ENCODE measurements at places on chromosomes 5 and 9.

DNA sequence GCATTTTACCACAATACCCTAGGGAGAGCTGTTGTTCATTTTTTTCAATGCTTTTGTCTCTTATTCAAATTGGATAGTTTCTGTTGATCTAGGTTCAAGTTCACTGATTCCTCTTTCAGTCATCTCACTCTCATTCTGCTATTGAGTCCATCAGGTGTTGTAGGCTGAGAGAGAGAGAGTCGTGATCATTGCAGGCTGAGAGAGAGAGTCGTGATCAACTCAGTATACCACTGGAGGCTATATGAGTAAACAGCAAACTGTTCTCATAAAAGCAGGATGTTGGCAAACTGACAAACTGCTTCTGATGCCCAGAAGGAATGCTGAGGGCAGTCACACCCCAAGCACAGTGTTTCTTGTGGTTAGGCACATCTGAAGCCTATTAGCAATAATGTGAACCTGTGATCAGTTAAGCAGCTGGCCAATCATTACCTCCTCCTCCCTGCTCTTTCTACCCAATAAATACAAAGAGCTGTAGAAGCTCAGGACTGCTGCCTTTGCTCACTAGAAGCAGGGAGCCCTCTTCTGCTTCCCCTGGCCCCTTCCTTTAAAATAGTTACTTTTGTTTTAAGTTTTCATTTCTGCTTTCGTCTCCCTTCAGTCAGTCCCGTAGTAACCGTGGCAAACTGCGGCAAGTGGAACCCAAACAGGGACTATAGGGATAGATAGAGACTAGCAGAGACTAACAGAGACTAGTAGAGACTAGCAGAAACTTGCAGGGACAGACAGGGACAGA is 476.1 kb upstream of the ACO1 start:
- DNase-seq, result peak; percentile 7

- DNase-seq, result no peak
These were observed 59.9 kb downstream of the TEK start for GRCh38 chr9:27168951-27169350.

DNA sequence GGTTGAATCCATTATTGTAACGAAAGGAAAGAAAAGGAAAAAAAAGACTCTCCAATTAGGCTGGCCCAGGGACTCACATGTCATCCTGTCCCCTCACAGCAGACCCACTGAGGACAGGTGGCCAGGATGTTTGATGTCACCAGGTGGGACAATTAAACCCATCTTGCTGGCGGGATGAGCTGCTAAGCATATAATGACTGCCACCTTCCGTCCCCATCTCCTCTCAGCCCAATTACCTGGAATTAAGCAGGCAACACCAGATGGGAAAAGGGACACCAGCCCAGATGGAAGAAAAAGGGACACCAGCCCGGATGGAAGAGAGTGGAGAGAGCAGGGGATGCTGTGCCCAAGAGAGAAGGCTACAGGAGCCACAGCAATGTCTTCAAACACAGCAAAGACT is 116.6 kb upstream of the SARDH start:
- DNase-seq, result no peak

GRCh38 chr5:158154226-158155005 is 295.5 kb upstream of the CLINT1 start:
- DNase-seq, result peak; percentile 91

- DNase-seq, result peak; percentile 47
These were observed 13.0 kb upstream of the CYFIP2 start for GRCh38 chr5:157252711-157253465.

DNA sequence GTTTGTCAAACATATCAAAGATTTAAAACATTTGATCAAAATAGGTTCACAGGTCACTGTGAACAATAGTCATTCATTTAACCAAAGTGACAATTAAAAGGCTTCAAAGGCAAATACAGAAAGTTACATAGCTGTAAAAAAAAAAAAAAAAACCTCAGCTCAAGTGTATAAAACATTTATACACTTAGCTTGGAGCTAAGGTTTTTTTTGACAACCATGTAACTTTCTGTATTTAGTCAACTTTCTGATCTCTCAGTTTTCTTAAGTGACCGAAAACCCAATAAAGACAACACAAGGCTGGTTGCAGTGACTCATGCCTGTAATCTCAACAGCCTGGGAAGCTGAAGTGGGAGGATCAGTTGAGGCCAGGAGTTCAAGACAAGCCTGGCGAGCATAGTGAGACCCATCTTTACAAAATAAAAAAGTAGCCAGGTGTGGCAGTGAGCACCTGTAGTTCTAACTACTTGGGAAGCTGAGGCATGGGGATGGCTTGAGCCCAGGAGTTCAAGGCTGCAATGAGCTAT is 16.4 kb upstream of the UBTD2 start:
- peak; percentile 45 for DNase-seq

DNA sequence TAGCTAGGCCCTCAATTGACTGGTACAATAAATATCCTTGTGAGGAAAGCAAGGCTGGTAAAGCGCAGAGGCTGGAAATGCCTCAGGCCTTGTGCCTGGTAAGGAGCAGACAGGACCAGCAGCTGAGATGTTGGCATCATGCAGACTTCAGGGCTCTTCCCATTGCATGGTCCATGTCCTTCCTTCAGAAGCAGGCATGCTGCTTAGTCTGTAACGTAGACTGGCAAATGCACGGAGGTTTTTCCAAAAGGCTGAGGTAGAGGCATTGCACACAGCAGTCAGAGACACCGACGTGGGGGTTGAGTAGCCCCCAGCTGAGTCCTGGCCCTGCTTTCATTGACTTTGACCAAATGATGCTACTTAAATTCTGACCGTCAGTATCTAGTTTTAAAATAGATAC is 87.1 kb downstream of the ADRB2 start:
- DNase-seq, result peak; percentile 48

DNA sequence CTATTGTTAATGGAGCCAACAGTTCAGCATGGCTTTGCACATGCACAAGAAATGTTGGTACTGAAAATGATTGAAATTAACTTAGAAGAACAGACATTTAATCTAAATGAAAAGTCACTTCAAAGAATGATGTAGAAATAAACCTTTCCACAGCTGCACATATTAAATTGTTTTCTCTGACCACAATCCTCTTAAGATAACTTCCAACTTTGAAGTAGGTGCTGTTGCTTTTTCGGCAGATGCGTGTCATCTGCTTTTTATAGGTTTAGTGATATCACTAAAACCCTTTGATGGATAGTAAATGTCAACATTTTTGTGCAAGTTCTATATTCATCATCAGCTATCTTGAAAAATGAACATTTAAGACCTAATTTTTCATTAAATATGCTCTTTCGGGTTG is 25.3 kb upstream of the SLC1A3 start:
- DNase-seq, result no peak

DNA sequence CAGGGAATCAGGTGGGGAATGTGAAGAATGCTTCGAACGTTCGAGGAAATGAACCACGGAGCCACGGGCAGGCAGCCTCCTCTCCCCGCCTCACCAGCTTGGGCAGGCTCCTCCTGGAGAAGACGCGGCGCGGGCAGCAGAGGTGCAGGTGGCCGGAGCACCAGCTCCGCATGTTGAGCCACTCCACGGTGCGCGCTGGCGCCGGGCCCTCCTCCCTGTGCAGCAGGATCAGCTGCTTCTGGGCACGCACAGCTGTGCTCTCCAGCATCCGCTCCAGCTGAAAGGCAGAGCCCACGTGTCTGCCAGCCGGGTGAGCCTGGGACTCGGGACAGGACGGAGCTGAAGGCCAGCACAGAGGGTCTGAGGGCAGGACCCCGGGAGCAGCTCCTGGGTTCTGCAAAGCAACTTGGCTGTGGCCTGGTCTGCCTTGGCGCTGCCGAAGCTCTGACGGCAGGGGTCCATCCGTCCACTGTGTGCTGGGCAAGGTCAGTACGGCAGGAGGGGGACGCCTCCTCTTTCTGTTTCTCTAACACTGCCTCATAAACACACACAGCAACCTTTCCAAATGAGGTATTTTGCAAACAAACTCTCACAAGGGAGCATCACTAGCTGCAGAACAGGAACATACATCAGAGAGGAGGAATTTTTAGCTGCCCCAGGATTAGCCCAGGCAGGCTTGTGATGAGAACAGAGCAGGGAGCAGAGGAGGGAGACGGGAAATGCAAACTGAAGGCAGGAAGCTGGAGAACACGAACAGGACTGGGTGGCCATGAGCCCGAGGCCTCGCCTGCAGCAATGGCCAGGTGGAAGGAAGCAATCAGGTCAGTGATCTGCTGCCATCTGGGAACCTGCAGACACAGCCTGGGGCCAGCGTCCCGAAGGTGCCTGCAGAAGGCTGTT is 20.1 kb upstream of the NSMF start:
- DNase-seq, result no peak

- DNase-seq, result no peak
These were observed 11.0 kb downstream of the QSOX2 start for GRCh38 chr9:136234597-136234996.

GRCh38 chr9:125843646-125844045 is 96.5 kb downstream of the PBX3 start:
- DNase-seq, result peak; percentile 32

DNA sequence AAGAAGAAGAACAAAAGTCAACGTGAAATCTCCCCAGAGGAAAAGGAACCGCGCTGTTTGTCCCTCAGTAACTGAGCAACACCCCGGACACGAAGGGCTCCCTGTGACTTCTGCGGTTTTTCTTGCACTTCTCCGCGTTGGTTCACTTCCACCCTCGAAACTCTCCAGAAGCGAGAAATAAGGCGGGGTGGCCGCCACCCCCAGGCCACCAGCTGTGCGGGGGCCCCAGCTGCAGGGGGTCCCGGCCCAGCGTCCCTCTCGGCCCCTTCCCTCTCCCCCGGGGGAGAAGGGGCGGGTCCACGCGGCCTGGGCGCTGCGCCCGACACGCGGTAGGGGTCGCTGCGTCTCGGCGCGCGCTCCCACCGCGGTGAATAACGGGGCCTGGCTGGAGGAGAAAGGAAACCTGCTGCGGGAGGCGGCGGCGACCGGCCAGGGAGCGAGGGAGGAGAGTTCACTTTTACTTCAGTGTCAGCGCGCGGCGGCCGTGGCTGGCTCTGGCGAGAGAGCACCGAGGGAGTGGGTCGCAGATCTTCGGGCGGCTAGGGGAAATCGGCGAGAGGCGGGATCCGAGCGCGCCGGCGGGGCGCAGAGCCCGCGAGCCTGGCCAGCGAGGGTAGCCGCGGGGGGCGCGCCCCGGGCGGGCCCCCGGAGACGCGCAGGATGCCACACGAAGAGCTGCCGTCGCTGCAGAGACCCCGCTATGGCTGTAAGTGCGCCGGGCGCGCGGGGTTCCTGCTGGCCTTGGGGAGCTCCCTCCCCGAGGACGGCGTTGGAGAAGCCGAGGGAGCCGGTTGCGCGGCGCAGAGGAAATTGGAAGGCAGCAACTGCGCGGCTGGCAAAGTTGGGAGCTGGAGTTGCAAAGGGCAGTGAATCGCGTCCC is at the start of gene IQGAP2:
TSS of gene IQGAP2 (plus strand) at position 400 of the 880 bp plus-strand sequence. CDS start at position 661, 261 bp downstream.
- DNase-seq, result peak; percentile 90

- DNase-seq, result no peak
These were observed 49.2 kb upstream of the FBXL17 start for GRCh38 chr5:108430931-108431608.

DNA sequence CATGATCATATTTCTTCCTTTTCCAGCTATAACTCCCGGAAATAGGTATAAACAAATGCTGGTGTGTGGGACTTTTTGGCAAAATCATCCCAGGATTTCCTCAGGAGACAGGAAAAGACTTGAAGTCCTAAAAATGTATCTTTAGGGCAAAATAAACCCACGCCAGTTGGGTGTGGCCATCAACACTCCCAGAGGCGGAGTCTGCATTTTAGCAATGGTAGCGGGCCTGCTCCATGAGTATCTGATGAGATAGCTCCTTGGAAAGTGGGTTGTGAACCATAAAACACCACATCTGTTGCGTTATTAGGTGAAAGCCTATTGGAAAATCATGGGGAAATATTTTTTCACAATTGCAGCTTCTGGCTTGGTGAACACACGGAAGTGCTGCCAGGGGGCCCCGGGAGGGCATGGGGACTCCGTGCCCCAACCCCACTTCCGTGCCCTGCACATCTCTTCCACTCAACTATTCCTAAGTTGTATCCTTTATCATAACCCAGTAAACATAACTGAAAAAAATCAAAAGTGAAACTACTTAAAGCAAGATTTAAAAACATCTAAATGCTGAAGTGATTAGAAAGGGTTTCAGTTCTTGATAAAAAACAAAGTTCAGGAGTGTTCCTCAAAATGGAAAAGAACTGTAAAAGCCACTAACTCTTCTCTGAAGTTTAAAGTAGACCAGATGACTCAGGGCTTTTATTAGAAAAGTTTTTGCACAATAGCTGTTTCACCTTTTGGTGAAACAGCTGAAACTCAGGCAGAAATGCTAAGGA is 111.2 kb downstream of the LRRC70 start:
- DNase-seq, result no peak

DNA sequence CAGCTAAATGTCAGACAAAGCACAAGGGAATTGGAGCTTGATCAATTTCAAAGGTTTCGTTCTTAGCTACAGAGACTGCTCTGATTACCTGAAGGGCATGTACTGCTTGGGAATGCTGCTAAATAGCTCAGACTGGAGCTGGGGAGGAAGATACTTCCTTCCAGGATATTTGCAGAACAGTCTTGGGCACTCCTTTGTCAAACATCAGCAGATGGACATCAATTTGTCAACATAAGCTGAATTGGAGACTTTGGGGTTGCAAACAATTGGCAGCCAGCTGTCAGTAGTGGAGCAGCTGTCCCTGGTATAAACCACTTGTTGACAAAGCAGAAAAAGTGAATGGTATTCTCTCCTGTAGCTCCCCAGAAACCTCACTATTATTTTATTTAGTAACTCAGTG is 182.0 kb downstream of the CCDC192 start:
- no peak for DNase-seq

DNA sequence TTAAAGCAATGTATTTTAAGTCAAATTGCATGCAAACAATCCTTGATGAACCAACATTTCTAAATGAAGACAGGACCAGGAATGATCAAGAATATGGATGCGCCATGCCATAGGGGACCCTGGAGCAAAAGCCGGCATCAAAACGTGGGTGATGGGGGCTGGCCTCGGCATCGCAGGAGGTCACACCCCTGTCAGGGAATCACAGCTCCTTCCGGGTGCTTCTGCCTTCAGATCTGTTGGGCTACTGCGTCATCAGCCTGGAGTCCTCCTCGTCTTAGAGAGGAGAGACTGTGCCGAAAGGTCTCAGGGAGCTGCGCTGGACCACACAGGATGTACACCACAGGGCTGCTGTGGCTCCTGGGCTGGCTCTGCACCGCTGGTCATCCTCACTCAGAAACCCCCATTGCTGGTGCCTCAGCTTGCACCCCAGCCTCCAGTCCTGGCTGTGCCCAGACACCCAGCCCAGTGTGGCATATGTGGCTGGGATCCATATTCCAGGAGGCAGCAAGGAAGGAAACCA is 152.9 kb upstream of the PPP1R26 start:
- no peak for DNase-seq

- DNase-seq, result no peak
These were observed 495.0 kb downstream of the PRELID2 start for GRCh38 chr5:145340099-145340498.

- DNase-seq, result peak; percentile 54
These were observed 78.3 kb downstream of the MAMDC2 start for GRCh38 chr9:70121818-70122436.

Measured in astrocyte of the hippocampus (primary cell).